Type B pancreatic cell (in vitro differentiated cells): ENCODE measurements at places on chromosomes 6 and 20.

- peaks cover 22% of the 10 kb centered on the region for H3K4me1 ChIP-seq
- H3K27me3 ChIP-seq: peaks cover 6% of the 10 kb centered on the region
- no peaks in the 10 kb centered on the region for H3K36me3 ChIP-seq
These were observed 16.4 kb upstream of the HMGN4 start for GRCh38 chr6:26521600-26522391.

DNA sequence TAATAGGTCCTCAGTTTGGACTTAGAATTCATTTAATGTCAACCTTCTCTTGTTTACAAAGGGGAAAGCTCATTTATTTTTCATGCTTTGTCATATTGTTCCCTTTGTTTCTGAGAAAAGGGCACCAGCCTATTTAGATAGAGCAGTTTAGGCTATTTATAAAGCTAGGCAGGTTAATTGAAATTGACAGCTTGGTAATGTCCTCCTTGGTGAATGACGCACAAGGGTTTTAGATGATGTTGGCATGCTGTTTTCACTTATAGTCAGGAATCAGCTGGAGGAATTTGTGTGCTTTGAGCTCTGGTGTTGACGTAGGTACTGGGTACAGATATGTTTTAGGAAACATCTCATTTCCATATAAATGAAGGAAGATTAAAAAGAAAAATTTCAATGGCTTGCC lies 45.2 kb downstream of the BCKDHB start:
- DNase-seq: no peak
- H3K27me3 ChIP-seq: no peaks in the 10 kb centered on the region
- no peak overlapping the region for H3K27ac ChIP-seq
- peaks cover 4% of the 10 kb centered on the region for H3K4me1 ChIP-seq

- H3K27ac ChIP-seq: no peak overlapping the region
- H3K27me3 ChIP-seq: no peaks in the 10 kb centered on the region
- no peak overlapping the region for H3K4me3 ChIP-seq
These were observed 91.2 kb upstream of the SCGN start for GRCh38 chr6:25560865-25561264.

DNA sequence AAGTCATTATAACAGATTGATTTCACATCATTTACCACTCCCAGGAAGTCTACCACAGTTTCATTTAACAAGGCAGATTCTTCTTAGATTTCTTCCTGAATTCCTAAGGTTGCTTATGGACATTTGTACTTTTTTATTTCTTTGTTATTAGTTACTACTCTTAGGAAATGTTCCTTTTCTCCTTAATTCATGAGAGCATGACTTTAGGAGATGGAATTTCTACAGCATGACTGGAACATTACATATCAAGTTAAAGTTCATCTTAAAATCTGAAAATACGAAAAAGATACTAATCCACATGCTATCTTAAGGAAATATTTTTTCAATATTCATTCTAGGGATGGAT lies 22.3 kb downstream of the CNKSR3 start:
- H3K27ac ChIP-seq: no peak overlapping the region
- H3K27me3 ChIP-seq: no peaks in the 10 kb centered on the region
- peaks cover 11% of the 10 kb centered on the region for H3K36me3 ChIP-seq
- H3K4me3 ChIP-seq: no peak overlapping the region
- DNase-seq: no peak
- H3K4me1 ChIP-seq: peaks cover 47% of the 10 kb centered on the region

DNA sequence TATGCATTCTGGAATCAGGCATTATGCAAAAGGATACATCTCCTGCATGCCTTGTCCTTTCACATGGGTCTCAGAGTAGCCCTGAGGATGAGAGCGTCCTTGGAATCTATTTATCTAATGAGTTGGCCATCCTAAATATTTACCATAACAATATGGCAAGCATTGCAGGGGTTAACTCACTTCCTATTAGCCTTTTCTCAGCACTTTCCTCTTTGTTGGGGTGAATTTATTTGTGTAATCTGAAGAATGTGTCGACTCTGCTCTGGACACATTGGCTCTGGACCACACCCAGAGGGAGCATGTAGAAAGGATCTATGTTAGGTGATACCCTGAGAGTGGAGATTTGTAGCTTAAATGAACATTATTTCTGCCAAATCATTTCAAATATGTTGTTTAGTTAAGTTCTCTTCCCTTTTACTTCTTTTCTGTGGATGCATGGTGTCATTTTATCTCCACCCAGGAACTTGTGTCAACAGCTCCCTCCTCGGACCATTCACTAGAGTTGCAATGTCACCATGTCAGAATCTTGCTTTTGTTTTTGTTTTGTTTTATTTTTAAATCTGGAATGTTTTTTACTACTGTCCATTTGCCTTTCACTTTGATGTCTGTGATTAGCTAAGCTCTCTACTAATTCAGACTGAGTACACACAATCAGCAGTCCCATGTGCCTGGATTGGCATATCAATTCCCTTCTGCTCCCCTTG lies 757.0 kb upstream of the MMS22L start:
- no peak for DNase-seq
- no peaks in the 10 kb centered on the region for H3K36me3 ChIP-seq
- no peak overlapping the region for H3K4me3 ChIP-seq
- H3K27ac ChIP-seq: no peak overlapping the region
- peaks cover 25% of the 10 kb centered on the region for H3K4me1 ChIP-seq

DNA sequence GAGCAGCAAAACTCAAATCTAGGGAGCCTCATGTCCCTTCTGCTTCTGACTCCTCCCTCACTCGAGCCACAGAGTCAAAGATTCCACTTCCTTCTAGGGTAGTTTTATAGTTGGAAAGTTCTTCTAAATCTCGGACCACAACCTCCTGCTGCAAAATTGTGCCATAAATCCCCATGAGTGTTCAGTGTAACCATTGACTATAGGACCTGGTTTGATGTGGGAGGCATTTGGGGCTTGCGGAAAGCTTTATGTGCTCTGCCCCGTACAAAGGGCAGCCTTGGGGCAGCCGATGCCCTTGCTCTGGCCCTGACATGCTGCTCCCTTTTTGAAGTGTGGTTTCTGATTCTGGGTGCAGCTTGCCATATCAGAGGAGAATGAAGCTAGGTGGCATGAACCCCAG lies 43.6 kb upstream of the IER3 start:
- no peak for DNase-seq
- H3K36me3 ChIP-seq: no peaks in the 10 kb centered on the region
- no peaks in the 10 kb centered on the region for H3K27me3 ChIP-seq
- H3K4me3 ChIP-seq: no peak overlapping the region

- H3K4me1 ChIP-seq: no peaks in the 10 kb centered on the region
- H3K27me3 ChIP-seq: peaks cover 38% of the 10 kb centered on the region
- H3K36me3 ChIP-seq: no peaks in the 10 kb centered on the region
- no peak overlapping the region for H3K27ac ChIP-seq
These were observed 46.2 kb downstream of the PAK5 start for GRCh38 chr20:9792674-9793073.

- no peak for DNase-seq
- peaks cover 35% of the 10 kb centered on the region for H3K4me1 ChIP-seq
- H3K4me3 ChIP-seq: peak overlapping the region; percentile 98
- H3K27me3 ChIP-seq: no peaks in the 10 kb centered on the region
- H3K27ac ChIP-seq: peak overlapping the region; percentile 98
These were observed 860 bp upstream of the TMEM14C start for GRCh38 chr6:10721850-10722569.

DNA sequence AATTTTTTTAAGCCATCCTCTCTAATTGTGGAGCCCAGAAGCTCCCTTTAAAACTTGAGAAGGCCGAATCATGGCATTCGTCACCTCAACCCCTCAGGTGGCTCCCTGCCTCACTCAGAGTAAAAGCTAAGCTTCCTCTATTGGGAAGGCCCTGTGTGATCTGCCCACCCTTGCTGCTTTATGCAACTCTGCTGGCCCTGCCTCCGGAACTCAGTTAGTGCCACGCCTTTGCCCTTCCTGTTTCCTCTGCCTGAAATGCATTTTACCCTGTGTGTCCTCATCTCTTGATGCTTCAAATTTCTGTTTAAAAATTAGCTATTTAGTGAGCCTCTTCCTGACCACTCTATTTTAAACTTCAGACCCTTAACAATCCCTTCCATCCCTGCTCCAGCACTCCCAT lies 5.7 kb downstream of the PACRG start:
- H3K36me3 ChIP-seq: no peaks in the 10 kb centered on the region
- no peak overlapping the region for H3K27ac ChIP-seq
- DNase-seq: no peak
